Esophagus muscularis mucosa (tissue), 4 donors: ENCODE measurements at places on chromosomes 12 and 14.

DNA sequence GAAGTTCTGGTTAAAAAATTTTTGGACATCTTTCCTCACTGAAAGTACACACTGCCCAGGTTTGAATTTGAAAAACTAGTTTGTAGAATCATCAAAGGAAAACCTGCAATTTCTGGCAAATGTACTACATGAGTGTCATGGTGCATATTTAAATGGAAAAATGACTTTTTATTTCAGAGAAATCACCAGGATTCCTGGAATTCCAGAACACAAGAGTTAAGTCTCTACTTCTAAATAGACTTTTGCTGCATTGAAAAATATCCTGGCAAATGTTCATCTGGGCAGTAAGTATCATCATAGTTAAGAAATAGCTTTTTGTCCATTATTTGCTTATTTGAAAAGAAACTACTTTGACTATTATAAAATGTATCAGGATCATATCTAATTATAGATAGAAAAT, 275.1 kb downstream of the PRKD1 start:
- DNase-seq: no peak

DNA sequence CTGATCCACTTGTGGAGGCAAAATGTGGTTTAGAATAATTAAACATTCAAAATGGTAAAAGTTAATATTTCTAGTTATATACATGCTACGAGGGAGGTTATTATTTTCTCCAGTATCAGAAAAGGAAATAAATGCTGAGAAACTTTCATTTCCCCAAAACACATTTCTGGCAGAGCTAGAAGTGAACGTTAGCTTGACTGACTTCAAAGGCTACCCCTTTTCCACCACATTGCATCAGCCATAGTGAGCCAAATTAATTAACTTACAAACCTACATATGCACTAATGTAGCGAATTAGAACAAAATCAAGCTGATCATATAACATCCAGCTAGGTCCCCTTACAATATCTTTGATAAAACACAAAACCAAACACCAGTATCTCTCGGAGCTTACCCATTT, 49.3 kb upstream of the RERGL start:
- DNase-seq: no peak

GRCh38 chr14:76876076-76876475, 49.9 kb downstream of the LRRC74A start:
- DNase-seq: no peak

DNA sequence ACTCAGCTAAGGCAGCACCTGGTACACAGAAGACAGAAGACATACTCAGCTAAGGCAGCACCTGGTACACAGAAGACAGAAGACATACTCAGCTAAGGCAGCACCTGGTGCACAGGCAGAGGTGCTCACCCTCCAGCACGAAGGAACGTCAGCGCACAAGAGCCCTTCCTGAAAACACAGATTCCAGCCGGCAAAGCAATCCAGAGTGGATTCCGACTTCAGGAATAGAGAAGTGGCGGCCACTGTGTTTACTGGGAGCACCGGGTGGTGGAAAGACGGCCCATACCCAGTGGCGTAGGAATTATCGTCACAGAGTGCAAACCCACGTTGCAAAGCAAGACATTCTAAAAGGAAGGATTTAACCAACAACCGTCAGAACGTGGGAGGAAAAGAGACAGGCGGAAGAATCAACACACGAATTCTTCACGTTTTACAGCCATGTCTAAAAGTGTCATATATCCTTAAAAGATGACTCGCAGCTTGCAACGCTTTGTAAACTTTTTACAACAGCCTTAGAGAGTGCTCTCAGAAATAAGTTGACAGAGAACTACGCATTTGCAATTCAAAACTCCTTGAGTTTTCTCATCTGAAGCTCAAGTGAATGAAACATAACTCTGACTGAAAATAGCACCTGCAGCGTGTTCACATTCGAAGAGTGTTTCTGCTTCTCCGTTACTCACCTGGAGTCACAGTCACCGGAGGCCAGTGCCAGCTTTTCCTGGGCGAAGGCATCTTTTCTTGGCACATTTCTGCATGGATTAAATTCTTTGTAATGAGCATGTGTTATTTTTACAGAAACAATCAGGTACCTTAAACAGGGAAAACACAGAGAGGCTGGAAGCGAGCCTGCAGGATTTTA, 55.8 kb upstream of the GALNT9 start:
- no peak for DNase-seq

- DNase-seq: peak; percentile 75
These were observed 218.1 kb upstream of the RTL1 start for GRCh38 chr14:101121508-101122139.

- DNase-seq: no peak
These were observed 47.5 kb downstream of the ZNF664 start for GRCh38 chr12:124020514-124020949.

- no peak for DNase-seq
These were observed 4.6 kb downstream of the SMUG1 start for GRCh38 chr12:54184024-54184805.

DNA sequence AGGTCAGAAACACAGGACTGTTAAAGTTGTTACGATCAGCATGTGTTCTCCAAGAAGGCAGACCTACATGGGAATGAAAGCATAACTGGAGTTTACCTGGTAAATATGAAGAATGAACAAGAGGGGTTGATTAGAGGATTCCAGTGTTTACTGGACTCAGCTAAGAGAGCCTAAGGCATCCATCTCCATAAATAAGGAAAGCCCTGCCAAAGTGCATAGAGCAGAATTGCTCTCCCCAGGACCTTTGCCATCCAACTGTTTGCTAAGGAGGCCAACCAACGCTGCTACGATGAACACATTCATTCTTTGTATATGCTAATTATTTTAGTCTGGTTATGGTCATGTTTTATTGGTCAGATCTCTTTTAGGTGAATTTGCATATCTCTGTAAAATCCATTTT, 17.1 kb upstream of the PAWR start:
- no peak for DNase-seq

DNA sequence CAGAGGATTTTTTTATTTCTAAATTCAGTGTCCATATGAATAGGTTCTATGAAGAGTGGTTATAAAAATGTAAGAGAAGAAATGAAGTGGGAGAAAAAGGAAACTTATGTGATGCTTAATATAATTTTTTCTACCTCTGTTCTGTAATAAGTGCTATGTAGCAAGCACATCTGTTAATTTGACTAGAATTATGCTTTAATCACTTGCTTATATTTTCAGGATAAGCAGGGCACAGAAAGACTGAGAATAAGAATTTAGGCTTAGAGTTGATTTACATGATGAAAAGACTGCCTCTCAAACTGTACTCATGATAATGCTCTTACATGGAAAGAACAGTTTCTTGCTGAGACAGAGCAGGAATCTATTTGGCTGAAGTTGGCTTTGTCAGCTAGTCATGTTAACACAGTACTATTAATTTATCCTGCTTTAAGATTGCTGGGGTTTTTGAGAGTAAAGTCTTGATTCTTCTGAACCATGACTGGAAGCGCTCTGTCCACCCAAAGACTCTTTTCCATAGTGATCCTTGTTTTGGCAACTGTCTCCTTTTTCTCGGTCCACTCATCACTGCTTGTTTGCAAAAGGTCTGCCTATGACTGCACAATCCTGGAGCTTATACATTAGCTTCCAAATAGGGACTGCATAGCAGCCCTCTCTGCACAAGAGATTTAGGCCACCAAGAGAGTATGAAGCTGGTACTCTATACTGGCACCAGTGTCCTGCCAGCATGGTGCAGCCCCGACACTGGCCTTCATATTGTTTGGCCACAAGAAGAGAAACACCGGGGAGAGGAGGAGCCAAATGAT, 98.8 kb downstream of the AKAP6 start:
- no peak for DNase-seq

DNA sequence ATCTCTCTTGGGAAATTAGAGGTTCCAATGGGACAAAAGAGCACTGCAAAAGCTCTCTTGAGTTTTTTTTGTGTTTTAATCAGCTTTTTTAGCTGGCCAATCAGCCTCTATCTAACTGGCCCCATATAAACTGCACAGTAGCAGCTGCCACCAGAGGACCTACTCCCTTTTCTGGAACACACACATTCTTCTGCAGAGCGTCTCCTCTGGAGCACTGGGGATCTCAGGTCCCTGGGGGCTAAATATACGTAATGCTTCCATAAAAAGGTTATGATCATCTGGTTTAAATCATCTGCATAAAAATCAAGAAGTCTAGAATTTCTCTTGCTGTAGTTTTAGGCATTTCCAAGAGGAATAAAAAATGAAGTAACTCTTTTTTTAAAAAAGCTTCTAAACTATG, 32.3 kb downstream of the TSPAN8 start:
- DNase-seq: no peak

DNA sequence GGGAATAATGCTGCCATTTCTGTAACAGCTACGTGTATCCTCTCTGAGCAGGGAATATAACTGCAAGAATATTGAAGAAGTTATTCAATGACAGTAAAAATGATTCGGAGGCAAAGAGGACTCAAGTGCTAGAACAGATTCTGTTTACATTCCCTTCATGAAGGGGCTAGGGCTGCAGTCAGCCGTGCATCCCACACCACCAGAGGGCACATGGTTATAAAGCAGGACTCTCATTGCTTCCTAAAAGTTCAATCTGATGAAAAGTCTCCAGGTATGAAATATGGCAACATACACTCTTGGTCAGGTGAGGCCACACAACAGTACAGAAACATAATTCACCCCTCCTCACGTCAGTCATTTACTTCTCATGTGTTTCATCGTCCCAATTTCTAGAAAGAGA, 34.0 kb downstream of the TCHP start:
- no peak for DNase-seq

DNA sequence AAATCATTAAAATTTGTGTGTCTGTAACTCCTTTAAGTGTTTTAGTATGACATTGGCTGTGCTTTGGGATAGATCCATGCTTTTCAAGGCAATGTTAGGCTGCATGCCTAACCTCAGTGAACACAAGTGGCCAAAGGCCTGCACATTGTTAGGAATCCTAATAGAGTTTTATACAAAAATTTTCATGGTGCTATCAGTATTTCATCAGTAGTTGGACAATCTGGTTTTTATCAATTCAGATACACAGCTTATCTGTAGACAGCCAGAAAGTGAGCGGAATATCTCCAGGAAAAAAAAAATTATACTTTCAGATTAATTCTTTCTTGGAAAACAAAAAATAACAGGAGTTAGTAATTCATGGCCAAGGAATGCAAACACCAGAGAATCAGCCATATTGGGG, 324.0 kb upstream of the PDE3A start:
- DNase-seq: no peak

GRCh38 chr12:106522708-106523107, 60.1 kb upstream of the RFX4 start:
- peak; percentile 50 for DNase-seq

GRCh38 chr14:89171168-89171567, 245.9 kb downstream of the FOXN3 start:
- DNase-seq: no peak

DNA sequence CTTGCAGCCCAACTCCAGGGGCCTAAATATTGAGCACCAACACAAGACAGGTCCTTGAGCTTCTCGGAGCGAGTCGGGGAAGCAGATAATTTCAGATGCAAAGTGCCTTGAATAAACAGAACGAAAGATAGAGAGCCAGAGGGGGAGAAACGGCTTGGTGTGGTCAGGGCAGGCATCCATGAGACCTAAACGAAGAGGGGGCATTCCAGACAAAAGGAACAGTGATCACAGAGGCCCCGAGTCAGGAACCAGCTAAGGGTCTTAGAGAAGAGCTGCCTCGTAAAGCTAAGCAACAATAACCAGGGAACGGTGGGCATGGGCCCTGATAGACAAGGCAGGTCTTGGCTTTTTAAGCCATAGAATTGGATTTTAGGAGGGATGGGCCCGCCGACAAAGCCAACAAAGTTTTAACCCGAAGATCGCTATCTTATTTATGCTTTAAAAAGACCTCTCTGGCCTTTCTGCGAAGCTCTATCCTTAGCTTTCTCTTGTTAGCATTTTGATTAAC, 421 bp upstream of the ACADS start:
- no peak for DNase-seq

DNA sequence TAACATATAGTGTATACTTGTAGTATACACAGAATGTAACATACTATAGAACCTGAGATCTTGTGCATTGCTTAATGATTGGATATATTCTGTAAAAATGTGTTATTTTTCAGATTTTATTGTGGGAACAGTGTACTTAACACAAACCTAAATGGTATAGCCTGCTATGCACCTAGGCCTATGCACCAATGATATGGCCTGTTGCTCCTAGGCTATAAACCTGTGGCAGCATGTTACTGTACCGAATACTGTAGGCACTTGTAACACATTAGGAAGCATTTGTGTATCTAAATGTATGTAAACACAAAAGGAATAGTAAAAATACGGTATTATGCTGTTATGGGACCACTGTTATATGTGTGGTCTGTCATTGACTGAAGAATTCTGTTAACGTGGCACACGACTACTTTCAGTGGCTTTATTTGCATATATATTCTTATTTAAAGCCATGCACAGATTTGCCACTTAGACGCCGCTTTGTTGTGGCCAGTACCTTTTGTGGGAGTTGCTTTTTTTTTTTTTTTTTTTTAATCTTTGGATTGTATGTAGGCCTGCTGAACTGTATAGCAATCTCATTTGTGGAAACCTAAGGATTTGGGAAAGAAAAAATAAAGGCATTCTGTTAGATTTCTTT, 7.4 kb downstream of the PAPOLA start:
- DNase-seq: no peak

GRCh38 chr12:60194678-60195077, 598.8 kb downstream of the SLC16A7 start:
- no peak for DNase-seq

DNA sequence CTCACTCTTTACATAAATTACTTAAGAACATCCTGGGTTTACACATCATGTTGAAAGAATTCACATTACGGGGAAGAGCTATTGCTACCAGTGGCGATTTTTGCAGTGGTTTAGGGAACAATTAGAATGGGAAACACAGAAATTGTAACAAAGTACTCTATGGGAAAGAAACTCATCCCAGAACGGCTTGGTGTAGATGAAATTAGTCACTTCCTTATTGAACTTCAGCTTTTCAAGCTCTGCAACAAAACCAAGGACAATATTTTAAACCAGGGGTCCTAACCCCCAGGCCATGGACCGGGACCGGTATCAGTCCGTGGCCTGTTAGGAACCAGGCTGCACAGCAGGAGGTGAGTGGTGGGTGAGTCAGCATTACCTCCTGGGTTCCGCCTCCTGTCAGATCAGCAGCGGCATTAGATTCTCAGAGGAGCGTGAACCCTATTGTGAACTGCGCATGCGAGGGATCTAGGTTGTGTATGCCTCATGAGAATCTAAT, 32.3 kb upstream of the FICD start:
- DNase-seq: no peak

DNA sequence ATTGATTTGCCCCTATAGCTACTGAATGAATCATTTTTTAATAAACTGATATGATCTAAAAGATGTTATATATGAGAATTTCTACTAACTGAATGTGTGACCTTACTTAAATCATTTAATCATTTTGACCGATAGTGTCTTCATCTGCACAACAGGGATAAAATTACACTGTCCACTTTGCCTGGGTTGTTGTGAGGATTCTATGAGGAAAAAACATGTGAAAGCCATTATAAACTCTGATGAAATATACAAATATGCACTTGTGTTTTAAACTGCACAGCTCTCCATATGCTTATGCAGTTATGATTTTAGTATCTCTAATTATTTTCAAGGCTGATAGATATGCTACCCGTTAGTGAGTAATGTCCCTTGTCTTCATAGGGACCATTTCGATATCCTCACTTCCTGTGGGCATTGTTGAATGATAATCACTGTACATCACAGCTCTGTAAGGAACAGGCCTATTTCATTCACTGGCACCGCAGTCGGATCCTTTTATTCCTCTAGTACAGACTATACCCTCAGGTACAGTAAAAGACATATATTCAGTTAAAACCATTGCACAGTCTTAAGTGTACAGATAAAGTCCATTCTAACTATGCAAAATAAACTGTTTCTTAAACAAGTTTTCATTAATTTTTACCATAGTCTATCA, 88.7 kb upstream of the RAP1B start:
- DNase-seq: peak; percentile 24

- no peak for DNase-seq
These were observed 78.9 kb upstream of the PSMA6 start for GRCh38 chr14:35213143-35213788.
